ENCODE measurements at places on chromosomes 11 and 22.

GRCh38 chr22:24355574-24355973 lies 71.8 kb upstream of the ADORA2A start:
- DNase-seq = no peak

GRCh38 chr11:94774345-94774744 lies 6.2 kb downstream of the AMOTL1 start:
- no peak for DNase-seq

DNA sequence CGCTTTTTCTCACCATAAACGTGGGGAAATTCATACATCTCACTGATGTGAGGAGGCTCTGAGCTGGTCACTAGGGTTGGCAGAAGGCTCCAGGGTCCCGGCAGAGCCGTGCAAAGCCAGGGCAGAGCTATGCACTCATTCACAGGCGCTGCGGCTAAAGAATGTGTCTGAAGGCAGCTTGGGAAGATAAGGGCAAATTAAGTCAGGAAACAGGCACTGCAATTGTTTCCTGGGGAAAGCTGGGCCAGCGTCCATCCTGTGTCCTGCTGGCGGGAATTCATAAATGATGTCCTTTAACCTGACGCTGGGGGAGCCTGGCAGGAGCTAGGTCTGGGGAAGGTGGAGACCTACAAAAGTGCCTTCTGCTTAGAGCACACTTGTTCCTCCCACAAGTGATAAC lies 27.6 kb downstream of the PKNOX2 start:
- DNase-seq = no peak

GRCh38 chr22:37822079-37822833 lies 926 bp upstream of the GALR3 start:
- peak; percentile 11 for DNase-seq

- DNase-seq = no peak
Measured at GRCh38 chr11:120877746-120878365, 146.0 kb upstream of the TBCEL start.

GRCh38 chr11:61189933-61190332 lies 13.4 kb upstream of the PGA3 start:
- no peak for DNase-seq

- DNase-seq = no peak
Measured at GRCh38 chr11:70867281-70868047, 384.9 kb downstream of the SHANK2 start.

Measured in Right ventricle myocardium inferior (tissue), 1 donor.